ENCODE measurements at places on chromosomes 3 and 15.

- no peak for DNase-seq
Observed at GRCh38 chr3:102098130-102098885, 249.0 kb downstream of the NFKBIZ start.

GRCh38 chr3:23174426-23175039, 28.6 kb upstream of the UBE2E2 start:
- DNase-seq = no peak

DNA sequence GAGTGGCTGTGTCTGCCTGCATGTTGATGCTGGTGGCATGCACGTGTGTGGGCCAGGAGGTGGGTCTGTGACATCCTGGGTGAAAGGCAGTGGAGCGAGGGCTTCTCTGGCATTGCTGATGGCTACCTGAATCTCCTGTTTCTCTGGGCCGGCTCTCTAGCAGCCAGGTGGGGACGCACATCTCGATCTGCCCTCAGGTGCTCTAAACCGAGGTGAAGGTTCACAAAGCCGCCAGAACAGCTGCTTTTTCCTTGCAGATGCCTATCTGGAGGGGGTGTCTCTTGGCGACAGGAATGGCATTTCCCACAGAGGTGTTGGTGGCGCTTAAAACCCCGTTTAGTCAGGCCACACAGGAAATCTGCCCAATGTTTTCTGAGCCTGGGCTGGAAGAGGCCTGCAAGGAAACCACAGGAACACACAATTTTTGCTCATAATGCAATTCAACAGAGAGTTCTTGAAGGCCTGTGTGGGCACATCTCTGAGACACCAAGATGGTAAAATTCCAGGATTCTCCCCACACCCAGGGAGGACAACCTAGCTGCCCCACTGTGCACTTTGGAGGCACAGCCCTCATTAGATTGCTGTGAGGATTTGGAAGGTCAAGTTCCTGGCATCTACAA, 11.9 kb downstream of the TMEM158 start:
- DNase-seq = no peak

DNA sequence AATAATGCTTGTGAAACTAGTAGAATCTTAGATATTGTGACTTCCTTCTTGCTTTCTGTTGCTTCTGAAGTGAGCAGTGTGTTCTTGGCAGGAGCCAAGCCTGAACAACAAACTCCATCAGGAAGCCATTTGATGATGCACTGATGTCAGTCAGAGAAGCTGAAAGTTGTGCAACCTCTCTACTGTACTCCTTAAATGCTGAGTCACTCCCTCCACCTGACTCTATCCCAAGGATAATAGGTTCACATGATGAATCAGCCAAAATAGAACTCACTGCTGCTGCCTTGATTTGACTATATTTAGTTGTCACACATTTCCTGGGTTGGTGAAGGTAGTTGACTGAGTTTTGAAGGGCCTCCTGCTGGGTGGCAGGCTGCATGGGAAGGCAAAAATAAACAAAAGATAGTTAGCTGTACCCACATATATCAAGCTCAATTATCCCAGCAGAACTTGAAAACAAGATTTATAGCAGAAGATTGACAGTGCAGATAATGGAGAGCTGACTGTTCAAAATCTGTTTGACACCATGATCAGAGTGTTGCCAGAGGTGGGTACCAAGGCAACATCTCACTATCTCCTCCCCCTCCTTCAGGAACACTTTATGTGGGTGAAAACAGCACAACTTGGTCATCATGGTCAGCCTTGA, 328.4 kb upstream of the DPH6 start:
- DNase-seq = no peak

DNA sequence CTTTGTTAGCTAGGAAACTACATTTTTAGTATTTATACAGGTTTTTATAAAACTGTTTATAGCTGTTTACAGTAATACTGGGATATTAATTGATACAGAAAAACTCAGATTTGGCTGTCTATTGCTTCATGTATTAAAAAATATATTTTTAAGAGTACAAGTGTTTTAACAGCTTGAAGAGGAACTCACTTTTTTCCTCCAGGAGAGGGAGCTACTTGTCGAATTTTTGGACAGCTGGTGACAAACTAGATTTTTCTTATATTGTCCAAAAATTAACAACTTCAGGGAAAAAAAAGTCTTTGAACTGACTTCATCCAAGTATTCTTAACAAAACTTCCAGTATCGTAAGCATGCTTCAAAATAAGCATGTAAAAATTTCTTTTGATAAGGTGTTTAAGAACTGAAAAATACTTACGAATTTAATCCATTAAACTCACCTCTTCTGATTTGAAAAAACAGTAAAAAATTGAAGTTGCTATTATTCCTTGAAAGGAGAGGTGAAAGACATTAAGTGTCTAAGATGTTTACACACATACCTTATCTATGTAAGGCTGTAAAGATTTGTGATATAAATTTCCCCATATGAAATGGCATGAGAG, 4.0 kb downstream of the DIPK2A start:
- no peak for DNase-seq

- no peak for DNase-seq
Observed at GRCh38 chr3:43914269-43914668, 223.5 kb downstream of the ABHD5 start.

GRCh38 chr15:70525551-70525950, 237.8 kb downstream of the UACA start:
- DNase-seq = no peak

DNA sequence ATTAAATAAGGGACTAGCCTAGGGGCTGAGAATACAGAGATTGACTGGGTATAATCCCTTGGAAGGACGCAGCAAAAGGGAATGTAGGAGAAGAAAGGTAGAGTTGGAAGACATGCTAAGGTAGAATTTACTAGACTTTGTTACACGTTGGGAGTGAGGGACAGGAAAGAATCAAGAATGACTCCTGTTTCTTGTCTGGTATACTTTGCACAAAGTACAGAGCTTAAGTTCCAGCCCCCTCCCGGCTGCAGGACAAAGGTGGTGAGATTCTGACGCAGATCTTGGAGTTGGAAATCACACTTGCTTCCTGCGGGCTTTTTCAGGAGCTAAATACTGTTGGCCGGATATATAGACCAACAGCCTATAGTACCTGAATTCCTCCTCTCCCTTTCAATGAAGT, 895 bp downstream of the HYKK start:
- DNase-seq = no peak

DNA sequence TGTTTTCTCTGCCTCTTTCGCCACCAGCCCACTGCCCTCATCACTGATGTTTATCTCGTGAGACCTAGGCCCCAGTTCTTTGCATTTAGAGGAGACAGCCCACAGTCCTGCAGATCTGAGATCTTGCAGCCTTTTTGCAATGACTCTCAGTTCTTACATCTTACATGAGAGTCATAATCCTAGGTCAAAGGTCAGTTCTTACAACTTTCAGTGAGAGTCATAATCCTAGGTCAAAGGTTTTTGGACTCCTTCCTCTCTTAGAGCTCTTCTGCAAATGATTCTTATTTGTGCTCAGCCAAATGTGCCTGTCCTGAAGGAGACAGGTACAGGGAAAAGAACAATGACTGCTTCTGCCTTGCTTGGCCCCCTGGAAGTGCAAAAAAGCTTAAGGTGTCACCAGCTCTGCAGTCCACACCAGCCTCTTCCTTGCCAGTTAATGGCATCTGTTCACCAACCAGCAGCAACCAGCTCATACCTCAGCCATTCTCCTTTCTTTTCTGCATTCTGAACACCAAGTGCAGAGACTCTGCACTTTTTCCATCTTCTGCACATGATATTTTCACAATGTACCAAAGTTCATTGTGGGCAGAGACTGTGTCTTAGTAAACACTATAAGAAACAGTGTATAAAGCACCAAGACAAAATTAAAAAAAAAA, 67.1 kb downstream of the ABHD5 start:
- no peak for DNase-seq

- no peak for DNase-seq
Observed at GRCh38 chr3:127011270-127011992, 28.5 kb downstream of the PLXNA1 start.

- no peak for DNase-seq
Observed at GRCh38 chr3:183272791-183273190, 19.7 kb downstream of the B3GNT5 start.

- DNase-seq = no peak
Observed at GRCh38 chr3:171775943-171776342, 34.3 kb downstream of the PLD1 start.

- no peak for DNase-seq
Observed at GRCh38 chr15:55398243-55398642, 9.9 kb downstream of the CCPG1 start.

DNA sequence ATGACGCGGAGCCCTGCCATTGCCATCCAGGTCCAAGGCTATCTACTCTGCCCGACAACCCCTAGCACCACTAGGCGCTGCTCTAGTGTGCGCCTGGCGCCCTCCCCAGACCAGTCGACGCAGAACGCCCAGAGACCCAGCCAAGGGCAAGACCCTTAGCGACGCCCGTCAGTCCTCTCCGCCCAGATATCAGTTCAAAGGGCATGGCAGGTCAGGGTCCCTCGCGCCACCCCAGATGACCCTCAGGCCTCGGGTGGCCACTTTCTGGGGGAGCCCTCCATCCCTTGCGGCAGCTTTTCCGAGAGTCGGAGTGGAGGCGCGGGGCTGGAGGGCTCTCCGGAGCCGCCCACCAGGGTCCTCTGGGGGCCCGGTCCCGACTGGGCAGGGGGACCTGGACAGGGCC, 371 bp upstream of the CLSTN2 start:
- peak; percentile 37 for DNase-seq

- no peak for DNase-seq
Observed at GRCh38 chr3:48140936-48141603, 47.1 kb downstream of the CDC25A start.

GRCh38 chr3:154182975-154183374, 61.8 kb downstream of the ARHGEF26 start:
- DNase-seq = no peak

GRCh38 chr3:187024536-187025226, 94.4 kb downstream of the ST6GAL1 start:
- DNase-seq = no peak

DNA sequence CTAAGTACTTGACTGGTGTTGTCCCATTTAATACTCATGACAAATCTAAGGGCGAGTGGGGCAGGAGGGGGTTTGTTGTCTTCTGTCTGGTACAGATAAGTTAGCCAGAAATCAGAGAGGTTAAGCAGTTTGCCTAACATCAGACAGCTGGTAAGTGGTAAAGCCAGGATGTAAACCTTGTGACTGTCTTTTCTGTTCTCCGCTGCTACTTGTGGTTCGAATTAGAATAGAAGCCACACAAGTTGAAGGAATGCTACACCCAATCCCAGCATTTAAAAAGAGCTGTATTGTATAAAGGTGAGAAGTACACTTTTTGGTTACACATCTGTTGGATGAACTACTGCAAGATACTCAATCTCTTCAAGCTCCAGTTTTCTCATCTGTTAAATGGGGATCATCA, 474.7 kb upstream of the SUCLG2 start:
- no peak for DNase-seq

- no peak for DNase-seq
Observed at GRCh38 chr3:192413461-192413860, 313.9 kb downstream of the FGF12 start.

DNA sequence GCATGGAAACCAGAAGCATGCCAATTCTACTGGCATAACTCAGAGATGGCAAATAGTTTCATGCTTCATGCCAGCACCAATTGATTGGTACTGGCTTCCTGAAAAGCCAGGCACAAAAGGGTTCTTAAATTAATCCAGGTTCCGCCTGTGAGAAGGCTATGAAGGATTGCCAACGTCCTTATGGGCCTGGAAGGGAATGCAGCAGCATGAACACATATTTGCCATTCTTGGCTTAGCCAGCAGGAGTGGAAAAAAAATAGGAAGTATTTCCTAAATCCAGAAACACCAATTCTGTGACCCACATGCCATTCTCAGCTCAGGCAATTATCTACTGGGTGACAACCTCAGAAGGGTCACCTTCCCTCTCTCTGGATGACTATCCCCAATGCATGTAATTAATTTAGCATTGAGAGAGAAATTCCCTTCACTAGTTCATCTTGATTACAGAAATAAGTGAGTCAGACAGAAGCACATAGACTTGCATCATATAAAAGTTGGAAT, 36.0 kb downstream of the ADAMTS9 start:
- DNase-seq = no peak

DNA sequence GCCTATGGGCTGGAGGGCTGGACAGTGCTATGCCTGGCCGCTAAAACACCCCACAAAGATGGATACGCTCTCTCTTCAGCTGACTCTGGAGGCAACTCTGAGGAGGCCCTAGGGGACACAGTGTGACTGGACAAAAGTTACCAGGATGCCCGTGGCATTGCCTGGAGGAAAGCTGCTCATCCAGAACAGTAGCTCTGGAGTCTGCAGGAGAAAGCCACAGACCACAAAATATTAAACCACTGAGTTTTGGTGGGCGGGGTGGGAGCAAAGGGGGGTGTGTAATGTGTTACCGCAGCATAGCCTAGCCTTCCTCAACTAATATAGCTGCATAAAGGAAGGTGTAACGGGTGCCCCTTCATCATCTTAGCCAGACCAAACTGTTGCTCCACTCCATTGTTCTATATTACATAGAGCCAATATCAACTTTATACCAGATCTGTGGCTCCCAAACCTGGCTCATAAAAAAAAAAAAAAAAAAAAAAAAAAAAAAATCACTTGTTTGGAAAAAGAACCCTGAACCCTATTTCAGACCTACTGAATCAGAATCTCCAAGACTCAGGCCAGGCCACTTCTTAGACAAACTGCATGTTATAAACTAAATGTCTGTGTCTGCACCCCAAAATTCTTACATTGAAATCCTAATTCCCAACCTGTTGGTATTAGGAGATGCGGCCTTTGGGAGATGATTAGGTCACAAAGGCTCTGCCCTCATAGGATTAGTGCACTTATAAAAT, 132.6 kb downstream of the TNIK start:
- DNase-seq = no peak

- no peak for DNase-seq
Observed at GRCh38 chr3:71414189-71414927, 169.2 kb downstream of the FOXP1 start.

DNA sequence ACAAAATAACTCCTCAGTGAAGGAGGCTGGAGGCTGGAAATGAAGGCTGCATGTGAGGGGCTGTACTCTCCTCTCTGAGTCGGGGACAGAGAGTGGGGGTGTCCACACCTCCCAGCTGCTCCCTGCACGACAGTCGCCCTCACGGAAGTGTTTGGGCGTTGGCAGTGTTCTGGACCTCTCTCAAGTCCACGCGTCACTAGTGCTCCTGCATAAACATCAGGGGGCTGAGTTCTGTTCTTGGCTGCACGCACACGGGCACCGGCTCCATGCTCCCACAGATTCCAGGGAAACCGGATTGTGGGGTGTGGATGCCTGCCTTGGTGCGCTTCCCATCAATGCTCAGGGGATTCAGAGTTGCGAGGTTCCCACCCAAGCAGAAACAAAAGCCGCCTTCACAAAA, 7.4 kb downstream of the RASGRF1 start:
- DNase-seq = no peak

- DNase-seq = no peak
Observed at GRCh38 chr3:64150623-64151207, 74.6 kb downstream of the PRICKLE2 start.

GRCh38 chr3:116226266-116226665, 219.0 kb downstream of the LSAMP start:
- no peak for DNase-seq

GRCh38 chr15:51366920-51367319, 25.5 kb downstream of the GLDN start:
- DNase-seq = no peak
